ENCODE measurements at places on chromosomes 16 and 17.

DNA sequence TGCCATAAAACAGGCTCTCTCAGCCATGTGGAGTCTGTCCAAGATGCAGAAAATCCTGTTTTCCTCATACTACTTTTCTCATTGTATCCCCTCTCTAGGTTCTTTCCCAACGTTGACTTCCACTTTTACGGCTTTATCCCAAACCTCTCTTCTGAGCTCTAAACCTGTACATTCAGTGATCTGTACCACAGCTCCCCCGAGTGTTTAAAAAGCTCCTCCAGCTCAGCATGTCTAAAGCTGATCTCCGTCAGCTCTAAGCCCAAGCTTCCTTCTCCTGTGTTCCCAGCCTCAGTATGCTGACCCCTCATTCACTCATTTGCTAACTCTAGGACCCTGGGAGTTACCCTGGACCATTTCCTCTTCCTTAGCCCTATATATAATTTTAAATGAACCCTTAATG lies 144.6 kb downstream of the DNAH9 start:
- no peak for DNase-seq

- DNase-seq: no peak
Measured at GRCh38 chr16:23182679-23183542, at the start of gene SCNN1G. Gene SCNN1G, plus strand, starts transcription at chr16:23182745. Its CDS starts 3,527 bp downstream, at chr16:23186272.

- no peak for DNase-seq
Measured at GRCh38 chr17:27466376-27466742, 10.1 kb downstream of the KSR1 start.

DNA sequence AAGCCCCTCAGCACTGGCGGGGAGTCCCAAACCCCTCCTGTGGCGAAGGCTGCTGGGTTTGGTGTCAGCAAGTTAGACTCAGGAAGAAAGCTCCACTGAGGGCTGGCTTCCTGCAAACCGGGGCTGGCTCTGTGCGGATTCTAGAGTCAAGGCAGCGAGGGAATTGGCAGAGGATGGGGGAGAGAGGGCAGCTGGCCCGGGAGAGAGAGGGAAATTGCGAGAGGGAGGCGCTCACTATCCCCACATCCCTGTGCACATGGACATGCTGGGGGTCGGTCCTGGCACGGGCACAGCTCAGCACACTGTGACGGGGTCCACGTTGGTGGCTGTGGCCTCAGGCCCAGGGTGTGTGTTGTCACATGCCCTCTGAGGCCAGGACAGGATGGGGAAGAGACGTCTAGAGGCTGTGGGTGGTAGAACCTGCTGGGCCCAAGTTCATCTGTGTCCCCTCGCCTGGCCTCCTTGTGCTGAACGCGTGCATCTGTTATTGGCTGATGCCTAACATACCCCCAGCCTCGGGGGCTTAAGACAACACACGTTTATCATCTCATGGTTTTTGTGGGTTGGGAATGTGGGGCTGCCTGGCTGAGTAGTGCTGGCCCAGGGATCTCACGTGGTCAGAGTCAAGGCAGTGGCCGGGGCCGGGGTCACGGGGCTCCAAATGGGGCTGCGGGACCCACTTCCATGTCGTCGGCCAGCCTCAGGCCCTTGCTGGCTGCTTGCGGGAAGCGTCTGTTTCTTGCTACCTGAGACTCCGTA lies 16.7 kb upstream of the JPH3 start:
- DNase-seq: no peak

- DNase-seq: no peak
Measured at GRCh38 chr17:67633751-67634211, 84.0 kb upstream of the NOL11 start.
